ENCODE measurements at places on chromosomes 1 and 21.

DNA sequence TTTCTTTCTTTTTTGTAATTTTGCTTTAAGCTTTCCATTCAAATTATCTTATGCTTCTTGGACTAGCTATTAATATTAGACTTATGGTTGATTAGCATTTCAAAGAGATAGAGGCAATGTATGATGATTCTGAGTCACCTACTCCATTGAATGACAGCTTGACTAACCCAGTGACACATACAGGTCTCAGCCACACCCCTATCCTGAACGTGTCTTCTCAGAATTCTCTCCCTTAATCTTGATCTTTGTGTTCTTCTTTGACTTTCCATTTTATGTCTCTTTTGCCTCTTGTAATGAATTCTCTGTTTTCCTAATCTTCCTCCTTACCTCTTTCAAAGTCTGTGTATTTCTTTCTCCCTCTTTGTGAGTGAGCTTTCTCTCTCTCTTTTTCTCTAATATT is 241.1 kb downstream of the PDE4B start:
- no peak for DNase-seq

DNA sequence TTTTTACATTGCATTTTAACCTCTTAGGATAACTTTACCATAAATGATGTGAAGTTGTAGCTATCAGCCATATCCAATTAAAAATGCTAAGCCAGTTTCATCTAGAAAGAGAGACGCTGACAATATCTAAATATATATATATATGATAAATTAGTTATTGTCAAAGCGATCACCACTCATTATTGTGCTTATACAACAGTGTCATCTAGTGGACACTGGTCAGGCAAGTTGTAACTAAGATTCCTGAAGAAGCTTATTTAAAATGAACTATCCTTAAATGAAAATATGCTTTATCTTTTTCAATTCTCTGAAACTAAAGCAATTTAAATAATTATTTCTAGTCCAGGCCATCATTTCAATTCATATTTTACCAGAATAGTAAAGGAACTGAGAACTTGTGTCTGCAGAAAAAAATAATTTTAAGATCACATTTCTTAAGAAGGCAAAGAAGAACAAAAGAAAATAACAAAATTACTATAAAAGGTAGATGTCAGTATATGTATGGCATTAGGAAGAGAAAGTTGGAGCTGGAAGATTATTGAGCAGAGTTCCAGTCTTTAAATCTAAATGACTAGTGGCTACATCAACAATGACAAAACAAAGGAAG is 193.3 kb upstream of the SNX7 start:
- DNase-seq: no peak

- DNase-seq: no peak
These were observed 11.0 kb upstream of the LMNA start for GRCh38 chr1:156103521-156103947.

- peak; percentile 28 for DNase-seq
These were observed 13.9 kb downstream of the NT5C1A start for GRCh38 chr1:39657923-39658485.

DNA sequence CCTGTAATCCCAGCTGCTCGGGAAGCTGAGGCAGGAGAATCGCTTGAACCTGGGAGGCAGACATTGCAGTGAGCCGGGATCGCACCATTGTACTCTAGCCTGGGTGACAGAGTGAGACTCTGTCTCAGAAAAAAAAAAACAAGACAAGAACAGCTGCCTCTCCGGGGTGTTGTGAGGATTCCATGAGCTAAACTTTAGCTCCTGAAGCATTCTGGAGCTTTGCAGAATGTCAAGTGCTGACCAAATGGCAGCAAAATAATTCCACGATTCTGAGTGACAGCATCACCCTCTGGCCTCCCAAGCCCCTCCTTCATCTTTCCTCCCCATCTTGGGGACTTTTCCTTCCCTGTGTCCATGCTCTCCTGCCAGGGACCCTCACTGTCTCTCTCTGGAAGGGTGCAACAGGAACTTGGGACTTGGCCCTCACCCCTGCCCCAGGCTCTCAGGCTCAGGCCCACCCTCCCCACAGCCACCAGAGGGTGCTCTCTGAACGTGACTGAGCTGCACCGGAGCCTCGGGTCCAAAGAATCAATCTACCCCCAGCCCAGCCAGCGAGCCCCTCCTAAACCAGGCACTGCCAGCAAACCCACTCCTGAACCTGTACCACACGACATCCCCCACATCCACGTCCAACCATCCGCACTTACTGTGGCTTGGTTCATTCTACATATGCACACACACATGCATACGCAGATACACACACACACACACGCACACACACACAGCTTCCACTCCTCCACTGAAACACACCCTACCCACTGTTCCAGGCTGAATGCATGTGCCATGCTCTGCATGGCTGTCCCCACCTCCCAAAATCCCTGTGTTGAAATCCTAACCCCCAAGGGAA is 45.7 kb downstream of the ACOT7 start:
- DNase-seq: no peak

DNA sequence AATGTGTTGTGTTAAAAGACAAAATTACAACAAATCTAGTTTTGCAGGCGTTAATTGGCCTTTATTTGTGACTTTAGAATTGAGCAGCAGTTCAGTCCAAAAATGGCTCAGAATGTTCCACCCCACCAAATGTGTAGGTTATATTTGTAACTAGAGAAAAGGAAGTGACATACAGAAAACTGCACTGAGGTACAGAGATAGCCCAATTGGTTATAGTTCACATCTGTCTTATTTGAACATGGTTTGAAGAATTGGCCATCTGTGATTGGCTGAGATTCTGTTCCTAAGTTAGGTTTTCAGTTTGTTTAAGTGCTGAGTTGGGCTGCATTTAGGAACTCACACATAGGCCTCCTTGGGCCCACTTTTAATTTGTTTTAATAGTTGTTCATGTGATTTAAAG is 12.0 kb upstream of the FMO2 start:
- DNase-seq: no peak

DNA sequence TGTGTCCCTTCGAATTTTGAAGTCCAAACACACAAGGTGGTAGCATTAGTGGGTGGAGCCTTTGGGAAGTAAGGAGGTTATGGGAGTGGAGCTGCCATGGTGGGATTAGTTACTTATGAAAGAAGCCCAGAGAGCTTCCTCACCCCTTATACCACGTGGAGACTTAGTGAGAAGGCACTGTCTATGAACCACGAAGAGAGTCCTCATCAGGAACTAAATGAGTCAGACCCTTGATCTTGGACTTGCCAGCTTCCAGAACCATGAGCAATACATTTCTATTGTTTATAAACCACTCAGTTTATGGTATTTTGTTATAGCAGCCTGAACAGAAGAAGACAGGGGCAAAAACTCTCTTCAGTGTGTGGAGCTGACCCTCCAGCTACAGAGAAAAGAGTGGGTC is 259.3 kb upstream of the AJAP1 start:
- no peak for DNase-seq

- DNase-seq: no peak
These were observed 137.3 kb upstream of the EDN2 start for GRCh38 chr1:41621791-41622190.

DNA sequence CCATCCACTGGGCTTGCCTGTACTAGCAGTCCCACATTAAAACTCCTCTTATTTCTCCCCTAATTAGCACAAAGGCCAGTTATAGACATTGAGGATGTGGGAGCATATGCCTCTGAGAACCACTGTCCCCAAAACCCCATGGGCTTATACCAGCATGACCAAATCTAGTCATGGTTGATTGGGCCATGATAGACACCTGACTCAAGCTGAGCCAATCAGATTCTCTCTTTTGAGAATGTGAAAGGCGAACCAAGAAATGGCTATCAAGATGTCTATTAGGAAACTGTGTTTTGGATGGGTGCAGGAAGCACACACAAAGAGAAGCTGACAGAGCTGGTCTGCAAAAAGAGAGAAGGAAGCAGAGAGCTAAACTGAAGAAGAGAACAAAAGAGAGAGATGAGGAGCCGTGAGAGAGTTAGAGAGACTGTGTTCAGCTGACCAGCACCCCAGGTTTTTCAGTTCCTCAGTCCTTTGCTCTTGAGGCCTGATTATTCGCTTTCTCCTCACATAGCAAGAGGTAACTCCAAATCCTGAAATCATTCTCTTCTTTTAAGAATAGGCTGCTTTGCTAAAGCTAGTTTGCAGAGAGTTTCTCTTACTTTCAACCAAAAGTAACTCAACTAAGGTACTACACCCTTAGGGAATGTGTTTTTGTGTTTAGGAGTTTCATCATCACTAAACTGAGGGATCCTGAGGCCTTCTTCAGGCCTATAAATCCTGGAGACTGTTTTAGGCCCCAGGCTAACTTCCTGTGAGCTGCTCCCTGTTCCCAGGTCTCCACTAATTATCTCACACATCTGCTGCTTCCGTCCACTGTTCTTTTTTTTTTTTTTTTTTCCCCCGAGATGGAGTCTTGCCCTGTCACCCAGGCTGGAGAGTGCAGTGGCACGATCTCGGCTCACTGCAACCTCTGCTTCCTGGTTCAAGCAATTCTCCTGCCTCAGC is 7.9 kb upstream of the TIPRL start:
- no peak for DNase-seq

- DNase-seq: no peak
These were observed 162.7 kb downstream of the IER5 start for GRCh38 chr1:181251001-181251712.

GRCh38 chr1:205239078-205239477 is 11.3 kb downstream of the TMCC2 start:
- no peak for DNase-seq

GRCh38 chr1:112457955-112458354 is 50.8 kb upstream of the WNT2B start:
- no peak for DNase-seq

DNA sequence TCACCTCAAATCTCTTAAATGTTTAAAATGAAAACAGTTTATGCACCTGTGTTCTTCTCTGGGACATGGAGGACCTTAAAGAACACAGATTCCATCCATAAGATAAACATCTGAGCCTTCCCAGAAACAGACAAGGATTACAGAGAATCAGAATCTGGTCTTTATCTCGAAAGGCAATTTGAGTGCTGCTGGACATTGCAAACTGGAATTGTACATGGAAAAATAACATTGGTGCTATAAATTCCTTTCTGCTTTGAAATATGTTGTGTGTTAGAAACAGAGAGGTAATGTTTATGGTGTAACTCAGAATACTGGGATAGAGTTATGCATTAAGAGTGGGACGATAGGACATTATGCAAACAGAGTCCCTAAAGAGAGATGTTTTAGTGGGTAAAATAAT is 6.6 kb upstream of the DDR2 start:
- DNase-seq: no peak

GRCh38 chr1:211305044-211305443 is 21.6 kb upstream of the TRAF5 start:
- DNase-seq: no peak

- DNase-seq: no peak
These were observed 4.4 kb upstream of the KCNN3 start for GRCh38 chr1:154874465-154874864.

GRCh38 chr1:41906943-41907342 is 11.8 kb downstream of the HIVEP3 start:
- DNase-seq: no peak

DNA sequence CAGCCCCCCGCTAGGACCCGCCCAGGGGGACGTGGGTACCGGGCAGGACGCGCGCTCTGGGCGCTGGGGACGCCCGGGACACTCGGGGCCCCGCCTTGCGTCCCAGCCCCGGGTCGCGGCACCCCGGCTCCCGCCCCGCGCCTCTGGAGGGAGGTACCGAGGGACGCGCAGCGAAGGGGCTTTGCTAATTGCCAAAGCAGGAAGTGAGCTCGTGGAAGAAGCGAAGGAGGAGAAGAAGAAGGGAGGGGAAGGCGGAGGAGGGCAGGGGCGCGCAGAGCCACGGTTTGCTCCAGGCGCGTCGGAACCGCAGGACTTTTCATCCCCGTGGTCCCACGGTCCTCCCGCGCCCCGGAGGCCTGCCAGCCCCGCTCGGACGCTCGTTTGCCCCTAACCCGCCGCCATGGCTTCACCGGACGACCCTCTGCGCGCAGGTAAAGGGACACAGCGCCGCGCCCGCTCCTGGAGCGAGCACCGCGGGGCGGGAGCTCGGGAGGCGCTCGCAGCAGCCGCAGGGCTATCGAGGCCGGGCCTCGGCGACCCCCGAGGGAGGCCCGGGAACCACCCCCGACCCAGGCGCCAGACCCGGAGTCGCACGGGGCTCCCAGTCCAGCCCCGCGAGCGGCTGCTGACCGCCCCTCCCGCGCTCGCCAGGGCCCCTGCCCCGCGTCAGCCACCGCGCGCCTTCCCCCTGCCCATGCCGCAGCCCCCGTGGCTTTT is 1.3 kb downstream of the EDARADD start:
- peak; percentile 22 for DNase-seq

GRCh38 chr1:244324176-244324883 is 127.4 kb downstream of the ADSS2 start:
- DNase-seq: no peak

GRCh38 chr1:208741296-208741695 is 497.1 kb upstream of the PLXNA2 start:
- no peak for DNase-seq

GRCh38 chr1:60402216-60402615 is 328.6 kb upstream of the C1orf87 start:
- DNase-seq: no peak

DNA sequence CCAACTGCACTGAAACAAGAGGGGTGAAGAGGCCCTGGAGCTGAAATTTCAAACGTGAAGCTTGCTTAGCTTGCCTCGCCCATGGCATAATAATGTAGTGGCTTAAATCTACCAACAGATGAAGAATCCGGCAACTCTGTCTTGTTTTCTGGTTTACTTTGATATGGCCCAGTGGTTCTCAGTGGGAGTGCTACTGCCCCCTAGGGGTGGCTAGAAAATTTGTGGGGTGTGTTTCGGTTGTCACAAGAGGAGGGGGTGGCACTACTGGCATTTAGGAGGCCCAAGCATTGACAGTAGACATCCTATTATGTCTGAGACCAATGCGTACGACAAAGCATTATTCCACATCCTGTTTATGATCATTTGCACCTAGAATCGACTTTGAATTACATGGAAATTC is 51.9 kb upstream of the C8B start:
- DNase-seq: no peak

GRCh38 chr1:87648323-87649119 is 319.8 kb downstream of the LMO4 start:
- no peak for DNase-seq

DNA sequence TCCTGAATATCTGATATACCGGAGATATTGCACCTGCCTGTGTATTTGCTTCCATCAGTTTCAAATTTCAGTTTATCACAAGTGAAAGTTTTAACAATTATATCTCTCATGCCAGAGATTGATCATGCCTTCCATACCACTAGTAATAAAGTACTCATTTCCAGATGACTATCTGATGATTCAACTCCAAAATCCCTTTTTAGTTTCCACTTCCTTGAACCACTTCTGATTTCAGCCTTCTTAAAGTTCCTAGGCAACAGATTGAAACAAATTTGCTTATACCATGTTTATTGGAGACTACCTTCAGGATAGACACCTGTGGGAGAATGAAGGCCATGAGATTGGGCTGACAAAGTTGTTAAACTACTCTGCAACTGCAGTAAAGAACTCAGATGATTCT is 21.5 kb upstream of the COL11A1 start:
- DNase-seq: no peak
